LNCaP clone FGC (cell line): ENCODE measurements at places on chromosomes 3 and 15.

- no peak for DNase-seq
Measured at GRCh38 chr15:61153291-61153690, 75.8 kb downstream of the RORA start.

- no peak for DNase-seq
Measured at GRCh38 chr3:16916840-16917239, 32.1 kb downstream of the PLCL2 start.

GRCh38 chr15:26773067-26773877, 406 bp upstream of the GABRB3 start:
- no peak for DNase-seq

GRCh38 chr3:7289121-7289520, 428.2 kb downstream of the GRM7 start:
- peak; percentile 10 for DNase-seq

GRCh38 chr3:69750549-69750948, 11.3 kb downstream of the MITF start:
- DNase-seq = no peak

DNA sequence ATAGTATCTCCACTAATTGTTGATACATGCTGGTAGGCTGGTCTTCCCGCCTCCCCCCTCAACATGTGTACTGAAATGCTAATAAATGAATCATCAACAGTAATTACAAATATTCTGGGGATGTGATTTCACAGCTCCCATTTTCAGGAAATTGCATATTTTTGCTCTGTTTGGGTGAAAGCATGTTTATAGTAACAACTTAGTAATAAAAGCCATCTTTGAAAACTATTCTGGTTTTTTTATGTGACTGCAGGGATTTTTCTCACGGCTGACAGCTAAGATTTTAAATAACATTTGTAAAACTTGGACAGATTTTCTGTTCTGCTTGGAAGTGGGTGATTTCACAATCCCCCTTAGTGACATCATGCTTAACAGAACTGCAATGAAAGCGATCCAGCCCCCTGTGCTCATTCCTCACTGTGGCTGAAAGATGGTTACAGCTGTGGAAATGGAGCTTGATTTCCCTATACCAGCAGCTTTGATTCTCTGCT, 25.6 kb upstream of the FAM174B start:
- DNase-seq = no peak

- DNase-seq = no peak
Measured at GRCh38 chr3:535566-536416, 339.2 kb downstream of the CHL1 start.
